Hematopoietic multipotent progenitor cell (in vitro differentiated cells): ENCODE measurements at places on chromosomes 6 and 20.

GRCh38 chr20:5969940-5970339, 19.5 kb downstream of the MCM8 start:
- no peak for DNase-seq

- peak; percentile 87 for DNase-seq
These were observed at the start of gene ADGRB3 for GRCh38 chr6:68634726-68635411. TSS of gene ADGRB3 (plus strand) at chr6:68635282. CDS start at chr6:68638676, 3,394 bp downstream.

DNA sequence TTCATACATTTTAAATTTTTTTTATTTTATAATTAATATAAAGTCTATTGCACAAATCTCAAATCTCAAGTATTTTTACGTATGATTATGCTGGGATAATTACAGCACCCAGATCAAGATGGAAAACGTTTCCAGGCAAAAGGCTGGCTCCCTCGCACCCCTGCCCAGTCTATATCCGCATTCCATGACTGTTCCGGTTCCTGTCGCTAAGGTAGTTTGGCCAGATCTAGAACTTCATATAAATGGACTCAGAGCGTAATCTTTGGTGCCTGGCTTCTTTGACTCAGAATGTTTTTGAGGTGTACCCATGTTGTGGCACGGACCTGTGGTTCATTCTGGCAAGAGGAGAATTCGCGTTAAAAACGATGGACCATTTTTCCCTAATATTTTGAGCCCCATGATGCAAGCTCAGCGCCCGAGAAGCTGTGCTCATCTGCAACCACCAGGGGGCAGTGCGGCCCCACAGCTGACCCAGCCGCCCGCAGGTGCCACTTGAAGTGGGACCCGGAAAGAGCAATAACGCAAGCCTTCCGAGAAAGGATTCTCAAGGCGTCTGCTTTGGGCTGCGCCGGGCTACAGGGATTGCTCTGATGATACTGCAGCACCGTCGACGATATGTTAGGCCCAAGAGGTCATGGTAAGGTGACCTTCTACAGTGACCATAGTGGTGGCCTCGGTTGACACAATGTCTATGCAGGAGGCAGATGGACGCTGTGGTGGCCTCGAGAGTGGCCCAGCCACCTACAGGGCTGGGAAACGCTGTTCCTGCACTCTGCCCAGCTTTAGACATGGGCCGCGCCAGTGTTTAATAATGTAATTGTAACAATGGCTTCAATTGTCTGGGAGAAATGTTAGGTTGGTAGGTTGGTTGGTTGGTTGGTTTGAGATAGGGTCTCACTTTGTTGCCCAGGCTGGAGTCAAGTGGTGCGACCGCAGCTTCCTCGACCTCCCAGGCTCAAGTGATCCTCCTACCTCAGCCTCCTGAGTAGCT, 160.1 kb downstream of the ZMYND8 start:
- DNase-seq = peak; percentile 67

- DNase-seq = no peak
These were observed 15.0 kb upstream of the AKIRIN2 start for GRCh38 chr6:87716928-87717614.

GRCh38 chr20:42336576-42336975, 718.4 kb upstream of the CHD6 start:
- no peak for DNase-seq

DNA sequence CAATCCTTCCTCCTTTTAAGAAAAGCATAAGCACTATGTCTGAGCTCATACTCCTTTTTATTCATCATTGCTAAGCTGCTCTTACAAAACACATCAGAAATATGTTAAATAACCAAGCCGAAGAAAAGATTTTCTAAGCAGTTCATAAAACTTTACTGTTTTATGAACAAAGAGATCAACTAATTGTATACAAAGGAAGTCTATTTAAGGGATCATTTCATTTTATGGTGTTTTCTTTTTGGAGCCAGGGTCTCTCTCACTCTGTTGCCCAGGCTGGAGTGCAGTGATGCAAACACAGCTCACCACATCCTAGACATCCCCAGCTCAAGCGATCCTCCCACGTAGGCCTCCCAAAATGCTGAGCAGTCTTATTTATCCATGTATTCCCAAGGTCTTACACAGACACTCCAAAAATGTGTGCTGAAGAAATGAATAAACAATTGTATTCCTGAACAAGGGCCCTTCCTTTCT, 9.3 kb downstream of the NUDT3 start:
- no peak for DNase-seq

DNA sequence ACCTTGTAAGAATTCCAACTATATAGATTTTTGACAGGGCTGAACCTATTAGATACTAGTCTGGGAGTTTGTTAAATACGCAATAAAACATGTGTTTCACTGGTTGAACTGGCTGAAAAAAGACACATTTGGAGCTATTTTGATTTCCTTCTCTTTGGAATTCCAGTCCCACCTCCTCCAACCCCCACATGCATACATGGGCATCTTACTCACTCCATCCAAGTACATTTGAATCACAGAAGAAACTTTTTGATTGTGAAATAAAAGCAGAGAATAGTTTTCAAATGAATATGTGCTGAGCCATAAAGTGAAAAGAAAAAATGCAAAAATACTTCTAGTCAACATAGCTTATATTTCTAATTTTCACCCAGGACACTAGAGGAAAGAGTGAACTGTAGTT, 33.9 kb upstream of the STXBP5 start:
- no peak for DNase-seq

DNA sequence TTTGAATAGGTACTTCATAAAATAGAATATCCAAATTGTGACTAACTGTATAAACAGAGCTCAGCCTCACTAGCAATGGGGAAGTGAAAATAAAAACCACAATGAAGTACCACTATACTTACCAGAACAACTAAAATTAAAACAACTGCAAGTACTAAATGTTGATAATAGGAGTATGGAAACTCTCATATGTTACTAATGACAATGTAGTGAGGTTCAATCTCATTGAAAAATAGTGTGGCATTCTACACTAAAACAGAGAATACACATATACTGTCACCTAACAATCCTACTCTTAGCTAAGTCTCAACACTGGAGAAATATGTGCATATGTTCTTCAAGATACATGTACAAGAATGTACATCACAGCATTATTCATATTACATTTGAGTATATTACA, 132.0 kb upstream of the CARMIL1 start:
- DNase-seq = no peak

GRCh38 chr20:45070932-45071632, 29.8 kb downstream of the KCNS1 start:
- DNase-seq = no peak

DNA sequence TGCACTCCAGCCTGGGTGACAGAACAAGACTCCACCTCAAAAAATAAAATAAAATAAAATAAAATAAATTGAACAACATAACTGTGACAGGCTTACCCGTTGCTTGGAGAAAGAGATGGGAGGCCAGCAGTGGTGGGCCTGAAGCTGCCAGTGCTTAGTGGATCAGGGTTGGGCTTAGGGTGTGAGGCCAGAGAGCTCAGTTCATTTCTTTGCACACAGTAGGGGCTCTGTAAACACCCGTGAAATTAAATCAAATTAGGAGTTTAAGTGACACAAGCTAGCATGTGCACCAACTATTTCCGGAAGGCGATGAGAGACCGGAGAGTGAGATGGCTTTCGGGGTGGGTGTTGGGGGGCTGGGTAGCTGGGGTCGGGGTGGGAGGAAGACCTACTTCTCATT, 25.8 kb upstream of the TTPAL start:
- no peak for DNase-seq

- no peak for DNase-seq
These were observed 41.1 kb upstream of the MAP3K4 start for GRCh38 chr6:160950507-160950906.

DNA sequence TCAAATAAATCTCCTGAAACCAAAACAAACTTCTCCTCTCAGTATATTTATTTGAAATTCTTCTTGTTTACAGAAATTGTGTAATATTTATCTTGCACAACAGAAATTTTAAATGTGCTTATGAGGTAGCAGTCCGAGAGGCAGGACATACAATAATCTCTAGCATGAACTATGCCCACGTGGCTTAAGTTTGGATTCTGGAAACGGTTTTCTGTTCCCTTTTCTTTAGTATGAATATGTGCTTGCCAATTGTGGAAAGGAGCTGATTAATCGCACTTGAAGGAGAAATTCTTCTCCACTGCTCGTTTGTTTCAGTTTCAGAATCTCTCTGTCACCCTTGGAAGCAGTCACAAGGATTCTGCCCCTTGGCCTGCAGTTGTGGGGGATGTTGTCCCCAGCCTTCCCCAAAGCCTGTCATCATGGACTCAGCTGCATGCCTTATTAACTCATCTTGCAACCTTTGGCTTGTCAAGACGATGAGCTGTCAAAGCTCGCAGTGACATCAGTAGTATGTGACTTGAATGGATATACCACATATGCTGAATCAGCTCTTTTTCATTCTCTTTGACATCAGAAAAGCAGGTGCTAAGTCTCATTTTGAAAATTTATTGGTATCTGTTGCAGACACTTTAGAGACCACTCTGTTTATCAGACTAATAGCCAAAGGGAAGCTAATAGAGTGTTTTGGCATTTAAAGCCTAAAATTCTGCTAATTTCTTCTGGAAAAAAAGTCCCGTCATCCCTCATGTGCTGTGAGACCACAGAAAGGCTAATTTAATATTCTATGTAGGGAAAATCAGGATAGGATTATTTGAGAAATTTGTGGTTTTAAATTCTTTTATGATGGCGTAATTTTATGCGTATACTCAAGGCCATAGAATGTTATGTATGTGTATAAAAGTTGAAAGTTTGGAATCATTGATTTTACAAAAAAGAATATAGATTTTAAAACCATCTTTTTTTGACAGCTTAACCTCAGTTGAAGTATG, 186.8 kb downstream of the ARID1B start:
- DNase-seq = no peak

DNA sequence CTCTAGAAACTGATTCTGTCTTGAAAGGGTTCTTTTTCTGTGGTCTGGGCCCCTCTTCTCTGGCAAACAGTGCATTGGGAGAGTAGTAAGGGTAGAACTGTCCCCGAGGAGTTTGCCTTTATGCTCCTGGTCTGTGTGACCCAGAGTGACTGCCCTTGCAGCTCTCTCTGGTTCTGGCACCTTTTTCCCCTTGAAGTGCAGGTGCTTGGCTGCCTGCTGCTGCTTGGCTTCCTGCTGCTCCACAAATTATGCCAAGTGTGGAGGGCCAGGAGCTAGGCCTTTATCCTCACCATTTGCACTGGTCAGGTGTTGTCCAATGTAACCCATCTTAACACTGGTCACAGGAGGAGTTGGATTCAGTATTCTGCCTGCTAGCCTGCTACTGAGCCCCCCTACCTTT, 11.2 kb downstream of the KIZ start:
- DNase-seq = no peak

DNA sequence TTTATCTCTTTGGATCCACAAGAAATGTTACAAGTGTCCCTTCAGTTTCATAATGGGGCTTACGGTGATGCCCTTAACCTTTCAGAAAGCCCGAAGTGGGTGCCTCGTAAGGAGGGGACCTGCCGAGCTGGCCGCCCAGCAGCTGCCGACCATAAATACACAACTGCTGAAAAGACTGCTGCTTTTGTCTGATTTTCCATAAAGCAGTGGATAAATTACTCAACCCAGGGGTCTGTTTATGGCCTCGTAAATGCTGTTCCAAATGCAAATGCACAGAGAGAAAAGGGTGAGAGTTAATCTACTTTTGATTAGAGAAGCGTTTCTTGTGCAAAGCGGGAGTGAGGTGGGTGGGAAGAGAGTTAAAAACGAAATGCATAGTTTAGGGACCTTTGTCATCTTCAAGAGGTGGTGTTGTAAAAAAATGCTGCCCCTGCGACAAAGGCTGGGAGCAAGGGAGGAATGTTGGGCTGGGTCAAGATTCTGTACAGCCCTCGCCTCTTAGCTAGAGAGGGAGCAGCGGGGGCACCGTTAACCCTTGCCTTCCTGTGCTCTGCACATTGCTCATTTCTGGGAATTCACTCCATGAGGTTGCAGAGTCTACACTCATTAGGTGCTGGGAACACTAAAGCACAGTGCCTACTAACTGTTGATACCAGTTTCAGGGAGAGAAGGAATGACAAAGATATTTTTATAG, 112.0 kb upstream of the MTHFD1L start:
- no peak for DNase-seq

GRCh38 chr20:2911200-2911599, 37.9 kb downstream of the PTPRA start:
- no peak for DNase-seq

GRCh38 chr6:134640975-134641429, 308.9 kb downstream of the ALDH8A1 start:
- DNase-seq = peak; percentile 79

DNA sequence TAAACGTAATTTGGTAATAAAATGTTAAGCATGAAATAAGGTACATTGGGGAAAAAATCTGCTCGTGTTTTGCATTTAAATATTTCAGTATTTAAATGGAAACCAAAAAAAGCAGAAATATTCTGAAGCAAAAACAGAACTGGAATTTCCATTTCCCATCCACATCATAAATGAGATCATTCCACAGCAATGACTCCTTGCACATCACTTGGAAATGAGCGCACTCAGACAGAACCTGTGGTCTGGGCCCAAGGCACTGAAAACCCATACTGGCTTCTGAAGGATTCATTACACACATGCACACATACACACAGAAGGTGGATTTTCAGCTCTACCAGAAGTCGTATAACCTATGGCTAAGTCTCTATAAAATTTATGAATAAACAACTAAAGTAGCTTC, 174.8 kb downstream of the IBTK start:
- no peak for DNase-seq

- DNase-seq = no peak
These were observed 9.6 kb upstream of the MANBAL start for GRCh38 chr20:37279820-37280219.

DNA sequence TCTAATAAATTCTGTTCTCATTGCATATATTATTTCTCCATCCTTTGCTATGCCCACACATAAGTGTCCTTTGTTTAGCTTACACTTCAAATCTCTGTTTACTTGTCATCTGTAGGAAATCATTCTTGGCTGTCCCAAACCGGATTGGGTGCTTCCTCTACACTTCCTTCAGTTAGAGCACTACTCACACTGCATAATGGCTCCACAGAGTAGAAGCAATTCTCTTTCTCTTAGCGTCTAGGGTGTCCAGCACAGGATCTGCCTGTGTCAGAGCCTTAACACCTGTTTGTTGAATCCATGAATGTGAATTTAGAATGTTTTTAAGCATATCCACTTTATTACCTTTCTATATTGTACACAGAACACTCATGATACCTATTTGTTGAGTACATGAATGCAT, 87.0 kb upstream of the BMP2 start:
- DNase-seq = no peak

GRCh38 chr6:102736941-102737368, 1343.4 kb downstream of the GRIK2 start:
- DNase-seq = no peak

DNA sequence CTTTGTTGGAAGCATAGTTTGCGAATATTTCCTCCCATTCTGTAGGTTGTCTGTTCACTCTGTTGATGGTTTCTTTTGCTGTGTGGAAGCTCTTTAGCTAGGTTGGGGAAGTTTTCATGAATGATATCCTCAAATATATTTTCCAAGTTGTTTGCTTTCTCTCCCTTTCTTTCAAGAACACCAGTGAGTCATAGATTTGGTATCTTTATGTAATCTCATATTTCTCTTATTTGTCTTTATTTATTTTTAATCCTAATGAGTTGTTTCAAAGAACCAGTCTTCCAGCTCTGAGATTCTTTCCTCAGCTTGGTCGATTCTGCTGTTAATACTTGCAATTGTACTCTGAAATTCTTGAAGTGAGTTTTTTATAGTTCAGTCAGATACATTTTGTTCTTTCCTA, 628.0 kb upstream of the ID4 start:
- DNase-seq = no peak
